Ovary (tissue), 10 donors: ENCODE measurements at places on chromosomes 1 and 21. TPM values are rescaled to one million over a fixed set of nuclear protein-coding genes. Genes with fewer than 3 reads are reported as not detected.

Gene PADI1
- 0.07 TPM for total RNA-seq

Gene HES3
- not detected for total RNA-seq

Gene SHISA4
- total RNA-seq: 37.9 TPM

Gene RGS4
- total RNA-seq: 4.8 TPM

- no peak overlapping the region for H3K4me3 ChIP-seq
- DNase-seq: no peak
- H3K27ac ChIP-seq: no peak overlapping the region
- no peaks in the 10 kb centered on the region for H3K27me3 ChIP-seq
- no peaks in the 10 kb centered on the region for H3K4me1 ChIP-seq
Measured at GRCh38 chr1:17995480-17995879, 112.1 kb upstream of the IGSF21 start.
